ENCODE measurements at places on chromosomes 12 and 14.

- no peak for DNase-seq
These were observed 215.7 kb downstream of the KIF21A start for GRCh38 chr12:39227218-39227617.

GRCh38 chr12:86137936-86138335, 118.3 kb downstream of the MGAT4C start:
- DNase-seq: no peak

GRCh38 chr12:148676-149416, 65.1 kb downstream of the SLC6A12 start:
- DNase-seq: no peak

DNA sequence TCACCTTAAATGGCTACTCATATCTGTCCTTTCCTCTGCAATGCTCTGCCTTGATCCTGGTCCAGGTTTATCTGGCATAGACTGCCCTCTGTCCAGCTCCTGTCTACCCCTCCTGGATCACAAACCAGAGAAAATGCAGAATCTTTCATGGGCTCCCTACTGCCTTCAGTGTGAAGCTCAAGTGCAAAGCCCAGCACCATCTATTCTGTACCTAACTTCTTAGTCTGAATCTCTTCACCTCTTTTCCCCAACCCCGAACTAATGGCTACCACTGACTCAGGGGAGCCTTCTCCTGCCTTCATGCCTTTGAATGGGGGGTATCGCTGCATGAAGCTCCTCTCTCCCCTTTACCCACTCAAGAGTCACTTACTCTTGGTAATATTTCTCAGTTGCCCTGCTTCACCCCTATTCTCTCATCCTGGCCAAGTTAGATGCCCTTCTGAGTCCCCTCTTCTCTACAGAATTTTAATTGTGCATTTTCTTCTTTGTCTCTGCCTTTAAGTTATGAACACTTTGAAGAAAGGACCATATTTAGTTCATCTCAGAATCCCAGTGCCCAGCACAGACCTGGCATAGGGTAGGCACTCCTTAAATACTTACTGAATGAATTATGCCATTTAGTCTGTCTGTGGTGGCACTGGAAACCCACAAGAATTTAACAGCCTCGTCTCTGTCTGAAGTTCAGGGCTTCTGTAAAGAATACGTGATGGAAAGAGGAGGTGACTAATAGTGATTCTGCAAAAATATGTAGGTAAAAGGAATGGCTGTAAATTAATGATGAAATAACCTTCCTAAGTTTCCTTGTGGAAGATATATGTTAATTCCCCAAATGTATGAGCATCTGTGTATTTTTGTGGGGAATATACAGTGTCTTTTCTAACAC, 191.3 kb upstream of the AMIGO2 start:
- no peak for DNase-seq

GRCh38 chr14:72444701-72445100, 449.2 kb downstream of the DPF3 start:
- DNase-seq: no peak

GRCh38 chr14:66634876-66635275, 126.9 kb downstream of the GPHN start:
- DNase-seq: no peak

All from iPS-NIHi11 (cell line).